Left lung (tissue), 14 donors: ENCODE measurements at places on chromosomes 7 and 10. TPM values are rescaled to one million over a fixed set of nuclear protein-coding genes. Genes with fewer than 3 reads are reported as not detected.

The CYP2W1 gene
- polyA plus RNA-seq, result 9.8 TPM

The HKDC1 gene
- polyA plus RNA-seq, result 0.71 TPM

The FGL2 gene
- polyA plus RNA-seq, result 7.5 TPM

The GIMAP5 gene
- polyA plus RNA-seq, result 13.6 TPM

The CRYGN gene
- polyA plus RNA-seq, result 0.43 TPM

The TUBB8 gene
- 0.38 TPM for polyA plus RNA-seq
